ENCODE measurements at places on chromosomes 3 and 15.

GRCh38 chr3:38325256-38325655 lies 21.3 kb upstream of the XYLB start:
- DNase-seq: no peak

- no peak for DNase-seq
Observed at GRCh38 chr3:20038699-20039465, 1.4 kb upstream of the KAT2B start.

- no peak for DNase-seq
Observed at GRCh38 chr3:127068871-127069270, 86.0 kb downstream of the PLXNA1 start.

DNA sequence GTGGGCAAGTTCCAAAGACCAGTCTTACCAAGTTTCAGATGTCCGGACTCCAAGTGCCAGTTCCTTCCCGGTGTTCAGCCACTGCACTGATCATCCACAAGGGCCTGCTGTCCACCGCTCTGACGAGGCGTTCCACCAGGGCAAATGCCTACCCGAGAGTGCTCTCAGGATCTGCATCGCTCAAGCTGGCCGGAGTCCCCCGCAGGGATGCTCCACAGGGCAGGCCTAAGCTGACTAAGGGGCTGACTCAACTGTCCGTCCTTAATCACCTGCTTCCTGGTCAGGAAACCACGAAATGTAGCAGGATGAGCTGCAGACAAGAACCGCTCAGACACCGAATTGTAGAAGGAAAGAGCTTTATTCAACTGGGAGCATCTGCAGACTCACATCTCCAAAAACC lies 341.6 kb downstream of the KCNH8 start:
- DNase-seq: no peak

DNA sequence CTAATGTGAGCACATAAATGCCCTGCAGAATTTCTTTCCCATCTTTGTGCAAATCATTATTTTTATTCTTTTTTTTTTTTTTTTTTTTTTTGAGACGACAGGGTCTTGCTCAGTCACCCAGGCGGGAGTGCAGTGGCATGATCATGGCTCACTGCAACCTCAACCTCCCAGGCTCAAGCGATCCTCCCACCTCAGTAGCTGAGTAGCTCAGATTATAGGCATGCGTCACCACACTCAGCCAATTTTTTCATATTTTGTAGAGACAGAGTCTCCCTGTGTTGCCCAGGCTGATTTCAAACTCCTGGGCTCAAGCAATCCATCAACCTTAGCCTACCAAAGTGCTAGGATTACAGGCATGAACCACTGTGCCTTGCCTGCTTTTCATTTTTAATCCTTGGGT lies 22.9 kb downstream of the DAG1 start:
- DNase-seq: no peak

DNA sequence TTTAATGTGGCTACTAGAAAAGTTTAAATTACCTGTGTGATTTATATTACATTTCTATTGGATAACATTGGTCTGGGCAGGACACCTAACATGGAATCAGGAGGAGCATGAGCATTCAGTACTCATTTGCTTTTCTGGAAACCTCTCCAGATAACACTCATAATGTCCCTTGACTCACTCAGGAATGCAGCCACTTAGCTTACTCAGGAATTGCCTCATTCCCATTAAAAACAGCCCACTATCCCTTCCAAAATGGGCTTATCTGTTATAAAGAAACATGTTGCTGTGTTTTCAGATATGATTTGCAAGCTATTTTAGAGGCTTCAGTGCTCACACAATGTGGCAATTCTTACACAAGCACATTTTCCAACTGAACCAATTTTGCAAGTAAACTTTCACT lies 17.1 kb downstream of the GBE1 start:
- DNase-seq: no peak

DNA sequence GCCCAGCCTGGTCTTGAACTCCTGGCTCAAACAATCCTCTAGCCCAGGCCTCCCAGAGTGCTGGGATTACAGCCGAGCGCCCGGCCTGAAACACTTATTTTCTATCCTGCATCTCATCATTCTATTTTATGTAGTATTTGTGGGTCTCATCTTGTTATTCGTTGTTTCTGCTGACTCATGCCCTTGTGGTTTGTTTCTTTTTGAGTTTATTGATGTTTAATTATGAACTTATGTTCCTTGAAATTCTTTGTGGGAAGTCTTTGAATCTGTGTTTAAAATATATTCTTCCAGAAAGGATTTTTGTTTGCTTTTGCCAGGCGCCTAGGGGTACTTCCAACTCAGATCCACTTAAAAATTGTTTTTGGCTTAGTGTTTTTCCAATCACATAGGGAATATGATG lies 78.3 kb upstream of the C15orf39 start:
- DNase-seq: no peak

- no peak for DNase-seq
Observed at GRCh38 chr15:71542836-71543235, 267.5 kb upstream of the NR2E3 start.

DNA sequence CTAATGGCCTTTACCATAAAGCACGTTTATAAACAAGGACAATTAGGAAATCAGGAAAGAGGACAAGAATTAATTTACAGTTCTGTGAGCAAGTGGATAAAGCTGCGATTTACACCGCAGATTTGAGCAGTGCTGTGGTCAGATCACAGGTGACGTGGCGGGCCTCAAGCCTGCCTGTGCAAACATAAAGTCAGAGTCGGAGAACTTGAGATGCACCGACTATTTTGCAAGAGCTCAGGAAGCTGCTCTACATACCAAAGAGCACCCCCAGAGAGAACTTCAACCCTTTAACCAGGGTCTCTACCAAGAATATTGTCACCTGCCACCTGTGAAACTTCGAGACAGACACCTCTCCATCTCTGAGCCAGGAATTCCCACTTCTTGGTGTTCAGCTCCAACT lies 35.7 kb downstream of the MECOM start:
- DNase-seq: no peak

GRCh38 chr3:8713901-8714759 lies 19.5 kb upstream of the CAV3 start:
- no peak for DNase-seq

GRCh38 chr3:60434950-60435349 lies 816.3 kb downstream of the FHIT start:
- no peak for DNase-seq

- DNase-seq: no peak
Observed at GRCh38 chr15:82710208-82710555, 507 bp upstream of the AP3B2 start.

GRCh38 chr3:175311946-175312345 lies 452.8 kb downstream of the NAALADL2 start:
- DNase-seq: no peak

GRCh38 chr15:28979208-28979841 lies 93.6 kb downstream of the APBA2 start:
- DNase-seq: no peak

DNA sequence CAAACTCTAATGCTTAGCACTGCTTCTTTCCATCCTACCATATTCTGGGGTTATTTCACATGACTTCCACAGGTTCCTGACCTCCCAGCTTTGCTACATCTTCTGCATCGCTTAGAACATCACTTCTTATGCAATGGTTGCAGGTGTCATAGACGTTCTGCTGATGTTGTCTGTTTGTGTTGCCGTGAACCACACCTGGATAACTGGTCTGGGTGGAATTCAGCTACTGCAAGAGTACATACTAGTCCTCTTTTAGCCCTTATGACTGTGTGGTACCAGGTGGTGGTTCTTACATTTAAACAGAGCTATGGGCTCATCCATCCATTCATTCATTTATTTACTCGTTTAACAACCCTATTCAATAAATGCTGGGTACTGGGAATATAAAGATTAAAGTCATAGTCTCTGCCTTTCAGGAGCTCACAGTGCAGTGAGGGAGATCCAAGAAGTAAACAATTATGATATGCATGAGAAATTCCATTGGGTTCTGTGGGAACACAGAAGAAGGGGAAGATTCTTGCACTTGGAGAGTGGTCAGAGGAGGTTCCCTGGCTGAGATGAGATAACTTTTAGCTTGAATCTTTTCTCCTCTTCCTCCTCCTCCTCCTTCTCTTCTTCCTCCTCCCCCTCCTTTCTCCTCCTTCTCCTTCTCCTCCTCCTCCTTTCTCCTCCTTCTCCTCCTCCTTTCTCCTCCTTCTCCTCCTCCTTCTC lies 30.8 kb downstream of the TMEM45A start:
- no peak for DNase-seq
